ENCODE measurements at places on chromosomes 3 and 15.
A peak's percentile ranks its signal among the peaks of the same experiment; 100 is the strongest.

GRCh38 chr15:81749716-81750375 is 296.0 kb downstream of the MEX3B start:
- DNase-seq, result no peak

DNA sequence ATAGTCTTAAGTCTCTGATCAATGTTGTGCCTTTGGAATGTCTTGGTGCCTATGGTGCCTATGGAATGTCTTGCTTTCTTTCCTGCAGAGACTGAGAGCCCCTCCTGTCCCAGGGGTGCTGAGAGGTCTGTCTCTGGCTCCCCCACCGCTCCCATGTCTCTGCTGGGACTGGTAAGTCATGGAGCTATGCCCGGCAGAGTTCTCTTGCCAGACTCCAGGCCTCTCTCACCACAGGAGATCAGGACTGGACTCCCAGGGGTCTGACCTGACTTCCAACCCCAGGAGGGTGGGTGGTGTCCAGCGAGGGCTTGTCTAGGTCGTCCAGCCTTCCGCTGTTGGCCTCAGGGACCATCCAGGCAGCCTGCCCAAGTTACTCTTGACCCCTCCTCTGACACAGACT is 14.0 kb upstream of the CYP11A1 start:
- no peak for DNase-seq

DNA sequence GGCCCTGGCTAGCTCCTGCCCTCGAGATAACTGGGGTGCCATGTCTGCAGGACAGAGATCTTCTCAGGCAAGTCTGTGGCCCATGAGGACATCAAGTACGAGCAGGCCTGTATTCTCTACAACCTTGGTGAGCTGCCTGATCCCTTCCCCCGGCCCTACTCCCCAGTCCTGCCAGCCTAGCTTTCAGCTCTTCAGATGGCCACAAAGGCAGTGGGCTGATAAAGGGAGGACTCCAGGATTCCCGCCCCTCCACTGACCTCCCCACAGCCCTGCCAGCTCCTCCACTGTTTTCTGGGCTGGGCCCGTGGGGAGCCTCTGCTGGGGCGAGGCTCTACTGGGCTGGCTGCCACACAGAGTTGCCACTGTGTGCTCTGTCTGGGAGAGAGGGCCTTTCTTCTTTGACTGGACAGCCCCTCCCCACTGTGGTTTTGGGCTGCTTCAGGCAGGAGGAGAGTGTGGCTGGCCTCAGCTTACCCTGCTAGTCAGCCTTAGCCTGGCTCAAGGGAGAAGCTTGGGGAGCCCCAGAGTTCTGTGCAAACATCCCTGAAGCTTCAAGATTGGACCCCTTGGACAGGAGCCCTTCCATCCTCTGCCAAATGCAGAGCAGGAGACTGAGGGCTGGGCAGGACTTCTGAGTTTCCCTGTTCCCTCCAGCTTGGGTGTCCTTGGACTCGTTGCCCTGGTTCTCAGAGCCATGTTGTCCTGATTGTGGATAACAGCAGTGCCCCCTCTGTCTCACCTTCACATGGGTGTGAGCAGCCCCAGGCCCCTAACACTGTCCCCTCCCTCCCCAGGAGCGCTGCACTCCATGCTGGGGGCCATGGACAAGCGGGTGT is 24.4 kb downstream of the PTPN23 start:
- no peak for DNase-seq

- DNase-seq, result no peak
These were observed 15.5 kb downstream of the WDR48 start for GRCh38 chr3:39067286-39067685.

DNA sequence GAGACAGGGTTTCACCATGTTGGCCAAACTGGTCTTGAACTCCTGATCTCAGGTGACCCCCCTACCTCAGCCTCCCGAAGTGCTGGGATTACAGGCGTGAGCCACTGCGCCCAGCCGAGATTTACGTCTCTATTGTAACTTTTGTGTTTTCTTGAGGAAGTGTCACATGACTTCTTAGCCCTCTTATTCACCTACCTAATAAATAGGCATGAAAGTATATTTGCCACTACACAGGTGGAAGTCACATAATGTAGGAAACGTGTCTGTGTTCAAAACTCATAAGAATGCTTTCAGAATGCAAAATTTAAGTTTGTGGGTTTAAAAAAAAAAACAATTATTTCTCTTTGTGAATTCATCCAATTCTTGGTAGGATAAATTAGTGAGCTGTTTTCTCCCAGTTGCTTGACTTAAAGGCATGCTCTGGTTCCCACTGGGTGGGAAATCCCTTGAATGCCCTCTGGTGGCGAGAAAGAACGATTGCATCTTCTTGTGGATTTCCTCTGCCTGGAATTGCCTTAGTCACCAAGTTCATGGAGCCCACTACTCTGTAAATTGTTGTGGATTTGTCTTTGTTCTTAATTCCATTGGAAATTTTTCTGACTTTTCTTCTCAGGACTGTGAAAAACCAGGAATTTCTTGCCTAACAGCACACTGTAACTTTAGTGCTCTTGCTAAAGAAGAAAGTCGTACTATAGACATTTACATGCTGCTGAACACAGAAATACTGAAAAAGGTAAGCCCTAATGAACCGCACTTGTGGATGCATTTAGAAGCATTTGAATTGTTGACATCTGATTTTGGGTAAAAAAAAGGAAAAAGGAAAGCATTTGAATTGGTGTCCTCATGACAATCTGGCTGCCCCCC is 82.2 kb upstream of the CTDSPL start:
- DNase-seq, result peak; percentile 41

GRCh38 chr15:64245405-64245804 is 82.6 kb upstream of the PPIB start:
- DNase-seq, result no peak

GRCh38 chr15:81280696-81281455 is 43.1 kb downstream of the STARD5 start:
- DNase-seq, result no peak

DNA sequence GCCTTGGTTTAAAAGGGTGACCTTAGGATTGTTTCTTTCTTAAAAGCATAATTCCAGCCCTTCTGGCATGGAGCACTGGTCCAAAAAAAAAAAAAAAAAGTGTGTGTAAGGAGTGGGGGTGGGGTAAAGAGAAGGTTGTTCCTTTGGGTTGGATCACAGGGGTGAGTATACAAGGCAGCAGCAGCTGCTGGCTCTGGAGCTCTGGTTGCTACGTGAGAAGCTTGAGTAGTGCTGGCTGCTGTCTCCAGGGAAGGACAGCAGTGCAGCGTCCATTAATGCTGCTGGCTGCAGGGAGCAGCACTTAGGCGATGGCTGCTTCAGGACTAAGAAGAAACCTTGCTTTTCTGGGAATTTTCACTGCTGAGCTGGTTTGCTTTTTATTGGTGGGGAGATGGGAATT is 2.3 kb downstream of the SETD5 start:
- DNase-seq, result peak; percentile 14

DNA sequence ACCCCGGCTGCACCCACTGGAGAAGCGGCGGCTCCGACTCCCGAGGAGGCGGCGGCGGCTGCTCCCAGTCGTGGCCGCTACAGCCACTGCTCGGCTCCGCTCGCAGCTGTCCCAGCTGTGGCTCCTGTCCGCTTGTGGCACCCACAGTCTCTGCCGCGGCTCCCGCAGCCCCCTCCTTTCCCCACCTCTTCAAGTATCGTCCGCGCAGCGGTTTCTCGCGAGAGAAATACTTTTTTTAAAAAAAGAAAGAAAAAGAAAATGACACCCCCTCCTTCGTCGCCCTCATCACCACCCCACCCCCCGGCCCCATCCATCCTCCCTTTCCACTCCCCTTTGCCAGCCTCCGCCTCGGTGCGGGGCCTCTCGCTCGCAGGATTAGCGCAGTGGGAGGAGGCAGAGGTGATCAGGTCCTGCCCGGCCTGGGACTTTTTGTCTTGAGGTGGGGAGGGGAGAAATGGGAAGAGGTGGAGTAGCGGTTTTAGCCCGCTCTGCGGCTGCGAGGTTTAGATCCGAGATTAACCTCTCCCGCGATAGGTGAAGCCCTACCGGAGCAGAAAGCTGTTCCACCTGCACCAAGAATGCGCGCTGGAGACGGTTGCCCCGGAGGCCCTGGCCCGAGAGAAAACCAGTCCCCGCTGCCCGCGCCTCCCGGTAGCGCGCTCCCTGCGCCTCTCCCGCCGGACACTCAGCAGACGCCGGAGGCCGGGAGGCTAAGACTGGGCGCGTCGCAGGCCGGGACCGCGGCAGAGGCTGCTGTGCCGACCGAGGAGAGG is at the start of gene FBN1:
TSS of gene FBN1 (minus strand) at position 152 of the 773 bp plus-strand sequence. CDS start 940 bp downstream, outside the sequence.
- DNase-seq, result no peak

DNA sequence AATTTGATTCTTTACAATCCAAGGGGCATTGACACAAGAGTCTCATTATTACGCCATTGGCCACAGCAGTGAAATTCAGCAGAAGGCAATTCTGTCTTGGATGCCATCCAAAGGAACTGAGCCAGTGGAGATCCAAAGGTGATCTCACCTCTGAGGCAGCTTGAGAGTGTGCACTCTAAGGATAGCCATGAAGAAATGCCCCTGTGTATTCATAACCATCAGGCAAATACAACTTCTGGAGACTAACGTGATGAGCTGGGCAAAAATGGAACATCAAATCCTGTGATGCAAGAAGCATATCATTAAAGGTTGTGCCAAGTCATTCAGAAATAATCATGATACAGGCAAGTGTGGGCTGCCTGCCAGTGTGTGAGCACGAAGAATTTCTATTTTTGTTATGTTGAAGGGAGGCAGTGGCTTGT is 41.4 kb downstream of the ROBO2 start:
- peak; percentile 3 for DNase-seq

DNA sequence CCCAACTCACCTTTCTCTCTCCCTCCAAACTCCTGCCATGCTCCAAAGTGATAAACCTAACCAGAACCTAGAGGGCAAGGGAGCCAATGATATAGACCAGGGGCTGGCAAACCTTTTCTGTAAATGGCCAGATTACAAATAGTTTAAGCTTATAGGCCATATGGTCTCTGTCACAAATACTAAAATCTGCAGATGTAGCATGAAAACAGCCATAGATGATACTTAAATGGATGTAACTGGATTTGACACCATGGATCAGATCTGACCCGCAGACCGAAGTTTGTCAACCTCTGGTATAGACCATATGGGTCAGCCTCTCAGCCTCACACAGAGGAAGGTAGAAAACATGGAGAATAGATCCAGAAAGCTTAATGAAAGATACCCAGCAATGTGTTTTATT is 165.2 kb upstream of the STT3B start:
- no peak for DNase-seq

DNA sequence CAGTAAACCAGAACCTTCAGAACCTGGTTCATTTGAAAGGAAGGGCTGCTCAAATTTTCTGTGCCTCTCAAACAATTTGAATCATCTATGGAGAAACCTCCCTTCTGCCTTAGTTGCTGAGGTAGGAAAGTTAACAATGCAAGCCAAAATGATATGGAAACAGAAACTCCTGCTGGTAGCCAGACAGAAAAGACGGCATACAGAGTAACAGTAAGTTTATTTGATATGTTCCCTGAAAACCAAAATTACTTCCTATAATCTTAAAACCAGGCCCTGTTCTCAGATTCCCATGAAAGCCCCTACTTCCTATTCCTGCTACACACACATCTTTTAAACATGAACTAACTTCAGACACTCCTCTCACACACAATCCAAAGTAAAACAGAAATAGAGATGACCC is 86.2 kb downstream of the TBC1D5 start:
- DNase-seq, result no peak

GRCh38 chr15:51533672-51534398 is 88.7 kb downstream of the DMXL2 start:
- no peak for DNase-seq

DNA sequence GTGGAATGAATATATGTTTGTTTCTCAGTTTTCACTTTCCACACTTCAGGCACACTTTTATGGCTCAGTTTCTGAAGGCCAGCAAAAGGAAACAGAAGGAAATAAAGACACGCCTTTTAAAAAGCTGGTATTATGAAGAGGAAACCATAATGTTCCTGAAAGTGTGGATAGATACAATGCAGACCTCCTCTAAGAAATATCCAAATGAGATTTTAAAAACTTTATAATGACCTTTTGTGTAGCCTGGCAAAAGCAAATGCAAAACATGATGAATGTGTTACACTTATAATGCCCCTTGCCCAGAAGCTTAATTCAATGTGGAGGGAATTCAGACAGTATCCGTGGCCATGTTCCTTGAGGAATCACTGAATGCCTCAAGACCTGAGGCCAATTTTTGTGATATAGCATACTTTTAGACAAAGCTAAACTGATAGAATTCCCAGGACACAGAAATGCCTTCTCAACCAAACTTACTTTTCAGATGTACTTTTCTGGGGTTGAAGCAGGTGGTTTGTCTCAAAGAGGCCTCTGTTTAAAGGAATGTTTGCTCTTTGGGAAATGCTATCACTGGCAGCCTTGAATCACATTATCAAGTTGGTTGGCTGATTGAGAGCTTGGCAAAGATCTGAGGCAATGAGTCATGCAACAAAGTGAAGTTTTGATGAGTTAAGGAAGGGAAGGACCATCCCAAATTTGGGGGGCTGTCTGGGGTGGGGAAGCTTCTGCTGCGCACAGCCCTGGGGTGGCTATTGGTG is 77.1 kb upstream of the CACNA2D3 start:
- no peak for DNase-seq

DNA sequence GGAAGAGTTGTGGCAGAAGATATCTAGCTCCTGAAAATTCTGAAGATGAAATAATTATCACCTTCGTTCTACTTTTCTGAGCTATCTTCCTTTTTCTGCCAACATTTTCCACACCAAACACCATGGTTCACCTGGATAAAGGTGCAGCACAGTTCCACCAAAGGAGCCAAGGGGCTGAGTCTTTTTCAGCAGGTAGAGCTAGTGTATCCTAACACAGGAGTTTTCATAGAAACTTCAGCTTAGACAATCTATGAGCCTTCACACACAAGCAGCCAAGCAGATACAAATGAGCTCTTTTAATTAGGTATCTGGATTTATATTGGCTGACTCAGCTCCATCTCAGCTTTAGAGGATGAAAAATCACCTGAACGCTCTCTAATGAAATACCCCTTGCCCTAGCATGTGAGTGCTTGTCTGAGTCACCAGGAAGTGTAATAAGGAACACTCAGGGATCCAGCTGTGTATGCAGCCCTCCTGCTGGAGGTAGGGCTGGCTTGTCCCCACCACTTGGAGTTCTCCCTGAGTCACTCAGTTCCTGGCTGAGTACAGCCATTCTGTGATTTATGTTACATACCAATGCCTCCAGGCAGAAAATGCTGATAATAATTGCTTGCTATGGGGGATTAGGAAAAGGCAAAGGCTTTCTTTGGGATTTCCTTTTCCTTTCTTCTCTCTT is 385.7 kb downstream of the LSAMP start:
- DNase-seq, result no peak

DNA sequence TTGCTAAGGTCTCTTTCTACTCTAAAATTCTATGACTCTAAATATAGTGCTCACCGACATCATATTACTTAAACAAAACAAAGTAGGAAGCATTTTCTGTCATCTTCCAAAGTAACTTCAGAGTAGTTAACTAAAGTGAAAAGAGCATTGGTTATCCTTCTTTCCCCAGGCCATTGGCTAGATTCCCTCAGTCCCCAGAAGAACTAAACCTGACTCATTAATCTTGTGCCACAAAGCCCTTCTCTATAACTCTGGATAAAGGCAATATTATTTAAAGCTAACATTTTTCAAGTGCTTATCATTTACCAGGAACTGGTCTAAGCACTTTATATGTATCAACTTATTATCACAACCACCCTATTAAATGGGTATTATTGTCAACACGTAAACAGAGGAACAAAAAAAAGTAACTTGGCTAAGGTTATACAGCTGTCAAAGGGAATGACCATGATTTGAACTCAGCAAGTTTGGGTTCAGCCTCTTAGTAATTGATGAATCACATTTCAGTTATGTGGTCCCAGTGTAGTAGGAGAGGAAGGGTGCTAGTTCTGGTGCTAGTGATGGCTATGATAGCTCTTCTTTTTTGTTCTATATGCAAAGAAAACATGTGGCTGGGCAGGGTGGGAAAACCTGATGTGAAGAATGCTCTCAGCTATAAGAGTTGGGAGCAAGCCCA is 304.9 kb downstream of the FGF12 start:
- no peak for DNase-seq

All from NCI-H1694 treated with DMSO at 0.1 percent for 48 hours (cell line).